Activated gamma-delta T cell treated with Interleukin-2 at 50 U/mL for 16 hours (primary cell): ENCODE measurements at places on chromosomes 16 and 17.
A peak's percentile ranks its signal among the peaks of the same experiment; 100 is the strongest.

DNA sequence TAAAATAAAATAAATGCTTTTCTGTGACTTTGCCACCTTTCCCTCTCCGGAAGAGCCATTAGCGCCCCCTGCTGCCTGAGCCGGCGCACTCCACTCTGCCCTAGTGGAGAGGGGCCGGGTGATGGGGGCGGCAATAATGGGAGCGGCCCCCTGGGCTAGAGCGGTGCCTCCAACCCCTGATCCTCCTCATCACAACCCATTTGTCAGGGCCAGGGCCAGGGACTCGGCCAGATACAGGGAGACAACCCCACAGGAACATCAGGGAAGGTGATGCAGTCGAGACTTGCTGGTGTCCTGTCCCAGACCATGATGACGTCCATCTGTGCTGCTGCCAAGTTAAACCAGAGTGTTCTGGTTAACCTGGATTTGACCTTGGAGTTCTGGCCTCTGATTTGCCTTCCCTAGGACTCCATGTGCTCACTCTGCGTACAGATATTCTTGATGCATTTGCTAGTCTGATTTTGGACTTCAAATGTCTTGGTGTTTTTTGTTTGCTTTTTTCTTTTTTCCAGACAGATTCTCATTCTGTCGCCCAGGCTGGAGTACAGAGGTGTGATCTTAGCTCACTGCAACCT, 46.1 kb upstream of the BPTF start:
- DNase-seq, result peak; percentile 9

- no peak for DNase-seq
Measured at GRCh38 chr16:78340590-78340989, 241.1 kb downstream of the WWOX start.

DNA sequence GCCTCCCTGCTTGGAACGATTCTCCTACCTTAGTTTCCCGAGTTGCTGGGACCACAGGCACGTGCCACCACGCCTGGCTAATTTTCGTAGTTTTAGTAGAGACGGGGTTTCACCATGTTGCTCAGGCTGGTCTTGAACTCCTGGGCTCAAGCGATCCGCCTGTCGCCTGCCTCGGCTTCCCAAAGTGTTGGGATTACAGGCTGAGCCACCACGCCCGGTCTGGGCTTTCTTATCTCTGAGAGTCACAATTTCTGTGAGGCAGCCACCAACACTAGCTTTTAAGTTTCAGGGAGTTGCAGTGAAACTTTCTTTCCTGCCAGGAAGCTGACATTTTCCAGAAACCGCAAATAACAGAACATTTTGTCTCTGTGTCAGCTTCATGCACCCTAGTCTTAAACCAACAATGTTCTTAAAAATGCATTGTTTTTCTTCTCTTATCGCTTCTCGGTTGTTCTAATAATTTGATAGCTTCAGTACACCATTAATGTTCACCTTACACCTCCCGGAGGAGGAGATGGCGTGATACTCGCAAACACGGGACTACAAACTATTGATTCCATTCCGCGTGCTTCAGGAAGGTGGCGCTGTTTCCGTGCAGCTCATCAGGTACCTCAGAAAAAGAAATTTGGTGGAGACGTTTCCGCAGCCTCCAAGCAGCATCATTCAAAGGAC, 7.4 kb upstream of the DHRS7B start:
- DNase-seq, result peak; percentile 63

- no peak for DNase-seq
Measured at GRCh38 chr16:56812884-56813283, 52.1 kb upstream of the SLC12A3 start.

GRCh38 chr16:84324434-84325262, 30.0 kb downstream of the WFDC1 start:
- no peak for DNase-seq

DNA sequence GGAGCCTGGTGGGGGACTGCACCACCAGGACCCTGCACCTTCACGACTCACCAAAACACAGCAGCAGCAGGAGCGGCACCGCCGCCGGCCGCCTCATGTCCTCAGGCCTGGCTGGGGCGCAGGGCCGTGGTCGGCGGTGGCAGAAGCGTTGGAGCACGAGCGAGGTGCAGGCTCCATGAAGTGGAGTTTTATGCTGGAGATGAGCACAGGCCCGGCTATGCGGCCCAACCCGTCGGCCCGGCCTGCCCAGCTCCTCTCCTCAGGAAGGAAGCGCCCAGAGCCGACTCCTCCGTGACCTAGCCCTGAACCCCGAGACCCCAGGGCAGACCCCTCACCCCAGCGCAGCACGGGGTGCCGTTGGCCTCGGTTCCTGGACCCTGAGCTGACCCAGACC, at the start of gene PRSS27:
TSS of gene PRSS27 (minus strand) at position 161 of the 394 bp plus-strand sequence. CDS start at position 97, 64 bp downstream.
- no peak for DNase-seq

- peak; percentile 29 for DNase-seq
Measured at GRCh38 chr16:30491744-30492308, 19.3 kb downstream of the ITGAL start.

DNA sequence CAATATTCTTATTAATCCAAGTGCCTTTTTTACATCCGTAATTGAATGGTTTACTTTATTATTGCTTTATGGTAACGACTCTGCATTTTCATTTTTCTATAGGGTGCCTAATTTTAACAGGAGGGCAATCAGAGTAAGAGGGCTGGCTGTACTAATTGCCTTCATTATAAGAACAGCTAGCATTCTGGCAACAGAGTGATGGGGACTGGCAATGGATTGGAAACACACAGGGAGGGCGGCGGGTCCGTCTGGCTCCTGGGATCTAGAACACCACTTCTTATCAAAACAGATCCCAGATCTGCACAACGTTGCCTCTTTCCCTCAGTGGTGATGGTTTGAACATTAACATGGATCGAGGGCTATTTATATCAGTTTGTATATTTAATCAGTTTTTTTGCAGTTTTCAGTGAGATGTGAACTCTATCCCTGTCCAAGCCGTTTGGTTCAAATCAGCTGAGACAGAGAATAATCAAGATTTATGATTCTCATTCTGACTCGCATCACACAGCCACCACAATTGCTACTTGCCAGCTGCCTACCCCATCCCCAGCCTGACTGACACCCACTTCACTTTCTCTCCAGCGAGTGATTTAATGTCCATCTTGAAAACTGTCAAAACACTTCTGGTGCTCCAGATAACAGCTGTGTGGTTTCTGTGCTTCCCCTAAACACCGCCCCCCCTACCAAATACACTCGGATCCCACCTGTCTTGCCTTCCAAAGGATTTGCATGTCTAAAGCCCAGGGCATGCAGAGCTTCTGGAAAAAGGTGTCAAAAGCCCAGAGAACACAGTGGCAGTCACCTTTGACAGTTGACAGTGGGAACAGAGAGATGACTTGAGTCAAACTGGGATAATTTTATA, 327.9 kb downstream of the HS3ST4 start:
- DNase-seq, result no peak

GRCh38 chr17:3917391-3917931, 1.2 kb upstream of the P2RX1 start:
- no peak for DNase-seq

- DNase-seq, result no peak
Measured at GRCh38 chr16:72835086-72835485, 212.8 kb downstream of the ZFHX3 start.

DNA sequence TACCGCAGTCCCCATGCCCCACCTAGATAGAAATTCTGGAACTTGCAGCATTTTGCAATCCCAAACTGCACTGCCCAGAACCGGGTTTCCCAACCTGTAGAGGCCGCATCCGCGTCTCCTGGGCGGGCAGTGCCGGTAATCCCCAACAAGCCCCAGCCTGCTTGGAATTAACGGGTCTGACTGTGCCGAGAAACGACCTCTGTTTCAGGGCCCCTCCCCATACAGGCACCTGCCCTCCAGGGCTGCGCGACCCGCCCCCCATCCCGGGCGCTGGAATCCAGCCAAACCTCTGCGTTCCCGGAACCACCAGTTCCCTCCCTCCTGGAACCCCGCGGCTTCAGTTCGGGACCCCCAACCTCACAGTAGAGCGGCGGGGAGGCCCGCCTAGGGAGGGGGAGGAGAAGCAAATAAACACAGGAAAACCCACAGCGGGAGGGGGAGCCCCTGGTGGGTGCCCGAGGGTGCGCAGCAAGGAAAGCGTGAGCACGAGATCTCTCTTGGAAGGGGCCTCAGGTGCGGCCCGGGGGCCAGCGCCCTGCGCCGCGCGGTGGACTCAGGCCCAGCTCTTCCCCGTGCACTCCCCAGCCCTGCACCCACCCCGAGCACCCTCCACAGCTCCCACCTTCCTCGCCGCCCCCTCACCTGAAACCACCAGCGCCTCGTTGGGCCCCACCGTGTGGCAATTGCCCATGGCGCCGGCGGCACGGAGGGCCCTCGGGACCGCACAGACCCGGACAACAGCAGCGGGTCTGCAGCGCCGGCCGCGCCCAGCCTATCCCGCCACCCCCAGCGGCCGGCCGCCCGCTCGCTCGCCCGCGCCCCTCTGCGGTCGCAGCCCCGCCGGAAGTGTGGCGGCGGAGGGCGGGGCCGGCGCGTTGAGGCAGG, at the start of gene FLOT2:
TSS of gene FLOT2 (minus strand) at position 850 of the 885 bp plus-strand sequence. CDS start at position 691, 159 bp downstream.
- peak; percentile 66 for DNase-seq

DNA sequence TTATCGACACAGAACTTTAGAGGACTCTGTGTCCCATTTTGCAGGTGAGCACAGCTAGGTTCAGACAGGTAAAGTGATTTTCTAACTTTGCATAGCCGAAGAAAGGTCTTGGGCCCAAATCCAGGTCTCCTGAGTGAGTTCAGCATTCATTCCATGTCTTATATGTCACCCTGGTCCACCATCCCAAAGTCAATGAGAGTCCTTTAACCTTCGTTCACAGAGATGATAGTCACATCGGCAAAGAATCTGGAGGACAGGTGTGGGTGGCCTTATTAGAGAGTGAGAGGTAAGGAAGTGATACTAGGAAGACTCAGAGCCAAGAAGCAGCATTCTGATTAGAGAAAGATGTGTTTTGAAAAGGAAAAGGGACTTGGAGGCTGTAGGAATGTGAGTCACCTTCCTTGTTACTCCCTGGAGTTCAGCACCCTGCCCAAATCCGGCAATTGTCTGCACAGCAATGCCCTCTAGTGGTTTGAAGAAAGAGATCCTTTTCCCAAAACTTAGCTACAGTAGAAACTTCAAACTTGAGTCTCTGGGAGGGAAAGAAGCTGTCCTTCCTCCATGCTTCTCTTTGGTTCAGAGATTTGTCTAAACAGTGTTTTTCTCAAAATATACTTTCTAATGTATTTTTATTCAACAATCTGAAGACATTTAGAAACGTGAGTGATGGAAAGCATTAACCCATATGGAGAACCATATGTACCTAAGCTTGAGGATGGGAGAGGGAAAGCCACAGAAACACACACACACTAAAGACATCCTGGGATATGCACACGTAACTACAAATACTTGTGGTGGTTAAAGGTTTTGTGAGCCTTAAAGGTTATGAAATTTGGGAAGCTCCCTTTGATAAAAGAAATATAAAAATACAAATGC, 96.4 kb upstream of the SHISA6 start:
- no peak for DNase-seq

- no peak for DNase-seq
Measured at GRCh38 chr16:80611930-80612327, 71.1 kb downstream of the DYNLRB2 start.

- DNase-seq, result no peak
Measured at GRCh38 chr17:74857191-74857590, 2.5 kb downstream of the GRIN2C start.

DNA sequence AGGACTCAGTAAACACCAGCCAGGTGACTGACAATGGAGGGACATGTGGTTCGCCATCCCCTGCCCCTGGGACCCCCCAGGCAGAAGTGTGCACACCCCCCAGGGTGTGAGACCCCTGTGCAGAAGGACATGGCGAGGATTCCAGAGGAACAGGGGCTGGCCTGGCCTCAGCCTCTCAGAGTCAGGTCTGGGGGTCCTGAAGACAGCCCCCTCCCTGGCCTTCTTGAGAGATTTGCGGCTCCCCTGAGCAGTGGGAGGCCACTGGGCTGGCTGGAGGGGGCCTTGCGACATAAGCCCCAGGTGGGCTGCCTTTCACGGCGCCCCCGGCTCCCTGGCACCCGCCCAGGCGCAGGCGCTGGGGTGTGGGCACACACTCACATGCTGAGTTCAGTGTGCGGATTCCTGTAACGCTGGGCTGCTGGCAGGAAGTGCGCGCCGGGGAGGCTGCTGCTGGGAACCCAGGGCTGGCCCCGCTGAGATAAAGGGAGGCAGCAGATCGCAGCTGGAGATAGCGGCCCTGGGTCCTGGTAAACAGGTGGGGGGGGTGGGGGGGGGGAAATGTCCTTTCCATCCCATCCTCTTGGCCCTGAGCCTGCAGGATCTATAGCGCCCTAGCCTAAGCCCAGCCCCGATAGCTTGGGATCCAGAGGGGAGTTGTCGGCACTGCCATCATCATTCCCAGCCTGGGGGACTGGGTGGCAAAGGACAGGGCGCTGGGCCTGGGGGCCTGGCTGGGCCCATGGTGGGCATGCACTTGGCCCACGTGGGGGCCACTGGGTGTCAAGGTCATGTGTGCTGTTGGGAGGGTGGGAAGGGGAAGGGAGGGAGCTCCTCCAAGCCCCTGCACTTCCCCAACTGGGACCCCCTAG, 27.1 kb downstream of the TMEM235 start:
- DNase-seq, result peak; percentile 57

DNA sequence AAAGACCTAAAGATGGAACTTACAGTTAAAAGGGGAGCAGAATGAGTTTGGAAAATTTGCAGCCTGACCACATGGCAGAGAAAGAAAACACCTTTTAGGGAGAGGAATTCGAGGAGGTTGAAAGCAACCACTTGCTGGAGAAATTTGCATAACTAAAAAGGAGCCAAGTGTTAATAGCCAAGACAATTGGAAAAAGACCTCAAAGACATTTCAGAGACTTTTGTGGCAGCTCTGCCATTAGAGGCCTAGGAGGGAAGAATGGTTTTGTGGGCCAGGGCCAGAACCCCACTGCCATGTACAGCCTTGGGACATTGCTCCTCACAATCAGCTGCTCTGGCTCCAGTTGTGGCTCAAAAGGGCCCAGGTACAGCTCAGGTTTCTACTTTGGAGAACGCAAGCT, 338.5 kb downstream of the UTP18 start:
- DNase-seq, result no peak

- DNase-seq, result no peak
Measured at GRCh38 chr17:6361733-6362132, 73.2 kb downstream of the AIPL1 start.

- no peak for DNase-seq
Measured at GRCh38 chr16:17777408-17777863, 306.7 kb upstream of the XYLT1 start.

DNA sequence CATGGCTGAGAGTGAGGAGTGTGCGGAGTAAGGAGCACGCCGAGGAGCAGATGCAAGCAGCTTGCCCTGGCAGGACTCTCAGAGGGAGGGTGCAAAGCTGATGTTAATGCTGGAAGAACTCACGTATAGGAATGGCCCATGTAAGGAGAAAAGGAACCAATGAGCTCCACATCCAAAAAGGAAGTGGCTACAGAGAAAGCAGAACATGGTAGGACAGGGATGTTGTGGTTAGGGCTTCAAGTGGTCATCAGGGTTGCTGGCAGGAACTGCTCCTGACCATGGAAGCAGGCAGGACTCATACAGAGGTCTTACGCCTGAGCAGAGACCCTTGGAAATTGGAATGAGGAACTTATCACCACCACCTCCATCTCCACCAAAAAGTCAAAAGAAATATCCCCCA, 5.2 kb downstream of the MYO1D start:
- no peak for DNase-seq

DNA sequence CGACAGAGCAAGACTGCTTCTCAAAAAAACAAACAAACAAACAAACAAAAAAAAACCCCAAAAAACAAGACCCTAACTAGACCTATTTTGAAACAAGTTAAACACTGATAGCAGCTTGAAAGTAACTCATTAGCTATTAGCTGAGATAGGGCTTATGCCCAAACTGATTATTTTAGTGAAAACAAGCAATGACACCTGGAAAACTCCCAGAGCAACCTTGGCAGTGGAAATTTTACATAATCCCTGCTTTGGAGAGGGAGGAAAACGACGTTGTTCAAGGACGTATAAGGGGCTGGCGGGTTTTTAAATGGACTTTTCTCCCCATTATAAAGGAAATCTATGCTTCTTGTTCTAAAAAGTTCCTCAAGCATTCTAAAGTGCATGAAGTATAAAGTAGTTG, 45.4 kb upstream of the AQP8 start:
- DNase-seq, result no peak
